Daoy (cell line): ENCODE measurements at places on chromosomes 1 and 21. TPM values are rescaled to one million over a fixed set of nuclear protein-coding genes. Genes with fewer than 3 reads are reported as not detected.

GRCh38 chr1:61435226-61435625 lies 289.7 kb downstream of the TM2D1 start:
- no peak for DNase-seq

FCRL6 gene
- total RNA-seq, result not detected in 2 replicates

- DNase-seq, result no peak
Observed at GRCh38 chr1:227169343-227169742, 148.9 kb downstream of the CDC42BPA start.

DNA sequence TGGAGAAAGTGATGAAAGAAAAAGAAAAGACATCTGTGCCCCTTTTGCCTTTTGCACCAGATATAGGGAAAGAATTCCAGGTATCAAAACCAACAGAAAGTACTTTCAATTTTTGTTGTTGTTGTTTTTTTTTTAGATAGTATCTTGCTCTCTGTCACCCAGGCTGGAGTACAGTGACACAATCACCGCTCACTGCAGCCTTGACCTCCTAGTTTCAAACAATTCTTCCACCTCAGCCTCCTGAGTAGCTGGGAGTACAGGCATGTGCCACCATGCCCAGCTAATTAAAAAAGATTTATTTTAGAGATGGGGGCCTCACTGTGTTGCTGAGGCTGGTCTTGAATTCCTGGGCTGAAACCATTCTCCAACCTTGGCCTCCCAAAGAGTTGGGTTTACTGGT lies 31.3 kb upstream of the IVNS1ABP start:
- no peak for DNase-seq

DNA sequence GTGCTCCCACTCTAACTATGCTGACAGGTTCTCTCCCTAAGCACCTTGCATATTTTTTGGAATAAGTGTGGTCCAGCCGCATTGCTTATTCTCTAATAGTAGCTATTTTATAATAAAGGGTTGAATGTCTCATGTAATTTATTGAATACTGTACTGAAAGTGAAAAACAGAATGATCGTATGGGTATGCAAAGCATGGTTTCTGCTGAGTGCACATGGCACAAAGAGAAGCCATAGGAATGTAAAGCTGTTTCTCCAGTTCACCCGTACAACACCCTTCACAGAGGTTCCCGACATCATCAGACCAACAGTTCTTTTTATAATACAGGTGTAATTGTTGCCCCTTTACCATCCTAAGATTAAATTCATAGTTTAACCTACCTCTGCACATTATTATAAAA lies 8.9 kb upstream of the HAO2 start:
- DNase-seq, result no peak

DNA sequence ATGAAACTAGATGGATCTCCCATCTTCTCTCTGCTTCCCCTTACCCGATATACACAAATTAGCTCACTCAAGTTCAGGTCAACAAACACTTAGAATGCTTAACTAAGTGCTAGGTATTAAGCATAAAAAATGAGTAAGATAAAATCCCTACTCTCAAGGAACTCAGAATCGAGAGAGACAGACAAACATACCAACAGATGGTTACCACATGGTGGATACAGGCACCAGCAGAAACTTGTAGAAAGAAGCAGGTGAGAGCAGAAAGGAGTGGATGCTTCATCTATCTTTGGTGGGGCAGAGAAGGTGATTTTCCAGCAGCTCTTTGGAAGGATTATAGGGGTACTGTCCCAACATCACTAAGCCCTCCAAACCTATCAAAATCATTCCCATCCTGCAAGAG lies 32.2 kb downstream of the C8B start:
- DNase-seq, result no peak

DNA sequence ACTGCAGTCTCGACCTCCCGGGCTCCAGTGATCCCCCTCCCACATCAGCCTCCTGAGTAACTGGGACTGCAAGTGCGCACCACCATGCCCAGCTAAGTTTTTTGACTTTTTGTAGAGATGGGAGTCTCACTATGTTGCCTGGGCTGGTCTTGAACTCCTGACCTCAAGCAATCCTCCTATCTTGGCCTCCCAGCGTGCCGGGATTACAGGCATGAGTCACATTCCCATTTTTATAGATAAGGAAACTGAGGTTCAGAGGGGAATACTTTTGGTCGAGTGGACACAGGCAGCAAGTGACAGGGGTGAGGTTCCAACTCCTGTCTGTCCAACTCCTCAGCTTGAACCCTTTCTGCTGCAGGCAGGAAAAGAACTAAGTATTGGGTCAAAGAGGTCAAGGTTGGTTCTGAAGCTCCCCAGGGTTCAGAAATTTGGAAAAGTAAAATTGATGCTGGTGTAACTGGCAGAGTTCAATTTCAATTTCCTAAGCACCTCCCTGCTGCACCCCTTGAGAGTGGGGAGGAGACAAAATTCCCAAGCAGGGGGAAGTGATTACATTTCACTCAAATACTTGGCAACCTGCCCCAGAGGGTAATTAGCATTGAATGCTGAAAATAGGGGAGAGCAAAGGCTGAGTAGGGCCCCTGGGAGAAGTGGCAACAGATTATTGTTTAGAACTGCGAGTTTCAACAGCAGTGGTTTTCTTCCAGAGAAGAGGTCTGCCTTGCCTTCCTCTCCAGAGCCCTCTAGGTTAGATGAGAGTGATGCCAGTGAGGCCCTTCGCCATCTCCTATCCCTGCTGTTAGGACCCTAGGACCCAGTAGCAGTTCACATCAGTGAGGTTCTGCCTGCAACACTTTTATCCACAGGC lies 17.5 kb upstream of the ALPL start:
- peak; percentile 50 for DNase-seq

GRCh38 chr1:161913482-161914140 lies 110.1 kb downstream of the OLFML2B start:
- DNase-seq, result no peak

DNA sequence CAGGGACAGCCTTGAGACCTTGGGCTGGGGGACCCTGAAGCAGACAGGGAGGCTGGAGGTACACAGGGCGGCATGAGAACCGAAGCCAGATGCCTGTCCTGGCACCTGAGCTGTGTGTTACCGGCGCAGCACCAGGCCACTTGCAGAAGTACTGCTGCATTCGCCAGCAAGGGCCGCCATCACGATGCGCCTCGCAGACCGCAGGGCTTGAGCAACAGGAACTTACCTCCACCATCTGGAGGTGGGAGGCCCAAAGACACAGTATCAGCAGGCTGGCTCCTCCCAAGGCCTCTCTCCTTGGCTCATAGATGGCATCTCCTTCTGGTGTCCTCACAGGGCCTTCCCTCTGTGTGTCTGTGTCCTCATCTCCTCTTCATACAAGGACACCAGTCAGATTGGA lies 90.1 kb downstream of the PRDM16 start:
- DNase-seq, result no peak

GRCh38 chr1:210464519-210465039 lies 135.9 kb downstream of the HHAT start:
- peak; percentile 83 for DNase-seq

DNA sequence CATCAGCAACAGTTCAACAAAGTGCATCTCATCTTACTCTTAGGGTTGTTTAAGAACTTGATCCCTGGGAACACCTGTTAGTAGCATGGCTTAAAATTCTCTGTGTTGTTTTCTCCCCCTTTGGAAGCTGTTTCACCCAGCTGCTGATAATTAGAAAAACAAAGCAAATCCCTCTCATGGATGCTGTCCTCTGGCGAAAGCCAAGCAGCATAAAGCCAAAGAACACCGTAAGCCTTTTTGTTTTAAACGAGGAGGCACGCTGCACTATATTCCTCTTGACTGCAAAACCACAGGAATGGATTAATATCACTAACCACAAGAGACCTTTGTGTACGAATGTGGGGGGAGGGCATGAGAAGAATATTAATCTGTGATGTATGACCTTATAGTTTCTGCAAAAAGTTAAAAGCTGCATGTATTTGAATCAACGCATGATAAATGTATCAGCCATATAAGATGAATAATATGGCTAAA lies 923.2 kb downstream of the LTN1 start:
- no peak for DNase-seq

TMEM61 gene
- total RNA-seq, result not detected in 2 replicates

GRCh38 chr1:95115708-95116137 lies 1.4 kb upstream of the TLCD4 start:
- no peak for DNase-seq

TAF5L gene
- 13.2 and 18.7 TPM in 2 replicates for total RNA-seq

DNA sequence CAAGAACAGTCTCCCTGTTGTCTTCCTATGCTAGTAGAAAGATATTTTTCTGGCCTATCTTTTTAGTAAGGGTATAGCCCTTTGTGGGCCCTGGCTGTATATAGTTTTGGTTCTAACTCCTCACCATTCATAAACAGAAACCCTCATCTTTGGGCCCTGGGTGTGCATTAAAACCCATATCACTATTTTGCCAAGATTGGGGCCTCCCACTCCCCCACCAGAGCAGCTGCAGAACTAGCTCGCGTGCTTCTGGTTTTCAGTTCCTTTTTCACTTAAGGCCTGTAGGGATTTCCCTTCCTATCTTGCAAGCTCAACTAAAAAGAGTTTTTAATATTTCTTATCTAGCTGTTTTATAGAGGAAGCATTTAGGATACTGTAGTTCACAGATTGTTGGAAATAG lies 106.4 kb downstream of the RGL1 start:
- no peak for DNase-seq

CFAP45 gene
- 0.46 and 1.7 TPM in 2 replicates for total RNA-seq

CCNL2 gene
- 58.8 and 81.7 TPM in 2 replicates for total RNA-seq

DNA sequence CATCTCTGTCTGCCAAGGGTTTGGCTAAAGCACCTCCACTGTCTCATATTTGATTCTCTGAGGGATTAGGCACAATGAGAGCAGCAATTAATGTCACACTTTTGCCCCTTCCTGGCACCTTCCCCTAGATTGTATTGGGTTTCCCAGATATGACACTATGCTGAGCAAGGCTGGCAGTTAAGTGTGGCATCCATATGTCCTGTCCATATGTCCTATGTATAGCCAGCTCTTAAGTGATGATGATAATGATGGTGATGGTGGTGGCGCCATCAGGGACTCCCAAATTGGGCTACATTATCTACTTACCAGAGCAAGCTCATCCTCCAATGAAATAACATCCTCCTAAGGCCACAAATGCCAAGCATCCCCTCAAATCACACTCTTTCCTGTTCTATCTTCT lies 13.5 kb upstream of the LORICRIN start:
- DNase-seq, result no peak

ABCA4 gene
- total RNA-seq, result 0.36 and 0.80 TPM in 2 replicates

DNA sequence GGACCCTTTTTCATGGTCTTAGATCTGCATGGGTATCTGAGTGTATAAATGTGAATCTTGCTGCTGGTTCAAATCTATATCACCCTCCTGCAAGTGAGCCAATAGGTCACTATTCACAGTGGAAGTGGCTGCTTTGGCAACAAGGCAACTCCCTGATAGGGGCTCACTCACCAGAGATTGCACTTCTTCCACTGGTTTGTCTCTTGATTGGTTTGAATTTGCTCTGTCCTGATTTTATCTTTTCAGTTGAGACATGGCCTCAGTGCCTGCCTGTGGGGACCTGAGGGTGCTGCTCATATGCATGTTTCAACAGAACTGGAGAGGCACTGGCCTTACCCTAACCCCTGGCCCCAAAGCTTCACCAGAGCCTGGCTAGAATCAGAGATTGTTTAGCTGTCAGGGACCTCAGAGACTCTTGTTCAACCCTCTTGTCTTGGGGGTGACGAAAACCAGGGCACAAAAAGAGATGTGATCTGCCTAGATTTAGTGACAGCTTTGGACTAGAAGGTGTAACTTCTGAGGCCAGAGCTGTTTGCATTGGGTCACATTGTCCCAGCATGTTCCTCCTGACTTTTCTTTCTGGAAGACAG lies 16.9 kb downstream of the AVPR1B start:
- no peak for DNase-seq

PLA2G2C gene
- not detected in 2 replicates for total RNA-seq

DNA sequence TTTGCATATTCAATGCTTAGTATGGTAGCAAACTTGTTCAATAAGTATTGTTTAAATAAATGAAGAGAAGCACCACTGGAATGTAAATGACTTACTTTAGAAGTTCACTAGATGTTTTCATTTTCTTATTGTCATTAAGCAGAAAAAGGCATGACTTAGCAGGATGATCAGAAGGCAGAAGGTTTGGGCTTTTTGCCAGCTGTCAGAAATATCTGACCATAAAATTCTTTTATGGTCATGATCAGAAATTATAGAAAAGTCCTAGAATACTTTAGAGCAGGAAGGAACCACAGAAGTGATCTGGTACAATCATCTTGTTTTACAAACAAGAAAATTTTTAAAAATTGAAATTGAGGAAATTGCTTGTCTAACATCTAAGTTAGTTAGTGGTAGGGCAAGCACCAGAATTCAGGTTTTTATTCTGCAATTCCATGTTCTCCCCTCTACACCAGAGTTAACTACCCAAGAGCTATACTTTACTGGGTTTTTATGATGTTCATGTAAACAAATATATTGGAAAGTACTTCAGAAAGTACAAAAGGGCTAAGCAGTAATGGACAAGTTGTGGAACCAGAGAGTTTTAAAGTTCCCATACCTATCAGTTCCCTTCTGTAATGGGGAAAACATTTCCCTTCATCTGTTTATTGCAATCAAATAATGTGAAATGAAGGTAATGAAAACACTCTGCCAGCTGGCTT lies 10.1 kb downstream of the FMO5 start:
- no peak for DNase-seq

GRCh38 chr1:204499511-204500468 lies 5.2 kb upstream of the PIK3C2B start:
- no peak for DNase-seq

DTL gene
- 28.7 and 37.0 TPM in 2 replicates for total RNA-seq

NTMT2 gene
- total RNA-seq, result not detected in 2 replicates

DNA sequence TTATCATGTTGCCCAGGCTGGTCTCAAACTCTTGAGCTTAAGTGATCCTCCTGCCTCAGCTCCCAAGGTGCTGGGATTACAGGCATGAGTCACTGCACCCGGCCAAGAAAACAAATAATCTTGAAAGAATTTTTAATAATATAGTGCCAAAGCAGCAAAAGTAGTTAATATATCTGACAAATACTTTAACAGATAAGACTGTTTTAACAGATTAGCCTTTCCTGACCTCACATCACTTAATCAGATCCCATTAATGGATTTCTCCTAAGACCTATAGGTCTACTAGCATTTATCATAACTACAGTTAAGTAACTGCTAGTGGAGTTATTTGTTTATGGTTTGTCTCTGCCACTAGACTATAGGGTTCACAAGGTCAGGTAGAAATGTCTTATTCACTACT lies 61.1 kb upstream of the HP1BP3 start:
- no peak for DNase-seq

DNA sequence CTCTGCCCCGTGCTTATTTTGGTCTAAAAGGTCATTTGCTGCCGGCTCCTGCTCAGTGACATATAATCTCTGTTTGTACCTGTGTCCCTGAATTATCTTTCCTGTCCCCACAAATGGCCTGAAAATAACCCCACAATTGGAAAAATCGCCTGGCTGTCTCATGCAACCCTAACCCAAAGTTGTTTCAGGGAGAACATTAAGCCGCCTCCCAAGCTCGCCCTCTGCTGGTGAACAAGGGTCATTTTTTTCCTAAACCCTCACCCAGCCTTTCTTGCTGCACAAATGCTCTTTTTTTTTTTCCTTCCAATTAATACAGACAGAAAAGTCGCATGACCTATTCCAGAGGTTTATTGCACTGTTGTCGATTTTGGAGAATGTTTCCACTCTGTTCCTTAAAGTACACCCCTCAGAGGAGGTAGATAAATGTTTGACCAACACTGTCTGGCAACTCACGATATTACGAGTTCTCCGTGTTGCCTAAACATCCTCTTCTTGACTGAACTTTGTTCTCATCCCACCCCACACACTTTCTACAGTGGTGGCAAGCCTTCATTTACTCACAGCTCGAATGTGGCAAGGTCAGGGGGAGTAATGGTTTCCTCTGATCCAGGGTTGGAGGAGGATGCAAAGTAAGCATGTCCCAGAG lies 148.7 kb downstream of the ZZZ3 start:
- peak; percentile 84 for DNase-seq
